ENCODE measurements at places on chromosomes 4 and X.

GRCh38 chr4:182748949-182749348, 168.2 kb downstream of the DCTD start:
- no peak for DNase-seq

DNA sequence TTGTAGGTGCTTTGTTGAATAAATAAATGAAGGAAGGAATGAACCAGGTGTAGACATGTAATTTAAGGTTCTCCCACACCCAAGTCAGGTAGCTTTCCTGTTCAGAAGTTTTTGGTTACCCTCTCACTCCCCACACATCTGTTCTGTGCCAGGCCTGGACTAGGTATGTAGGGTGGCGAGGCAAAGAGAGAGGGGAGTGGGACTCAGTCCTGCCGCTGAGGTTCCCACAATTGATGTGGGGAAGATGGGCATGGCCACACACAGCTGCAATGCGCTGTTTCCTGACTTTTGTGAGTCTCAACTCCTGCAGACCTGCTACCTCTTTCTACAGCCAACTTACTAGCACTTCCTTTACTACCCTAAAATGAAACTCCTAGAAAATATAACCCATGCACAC, 88.9 kb downstream of the RTL5 start:
- no peak for DNase-seq

DNA sequence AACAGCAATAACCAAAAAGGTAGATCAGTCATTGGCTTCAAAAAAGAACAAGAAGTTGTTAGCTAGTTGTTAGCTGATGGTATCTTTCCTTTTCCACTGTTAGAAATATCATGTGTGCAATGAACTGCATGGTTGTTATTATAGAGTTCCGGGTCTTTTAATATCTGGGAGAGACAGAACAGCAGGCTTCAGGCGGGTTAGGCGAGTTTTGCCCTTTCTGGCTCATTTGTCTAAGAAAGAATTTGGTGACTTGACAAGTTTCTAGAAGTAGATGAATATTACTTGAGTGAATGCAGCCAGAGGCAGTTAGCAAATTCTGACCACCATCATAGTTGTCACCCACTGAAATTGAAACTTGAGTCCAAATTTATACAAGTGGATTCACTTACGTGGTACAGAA, 88.9 kb upstream of the MID1 start:
- DNase-seq = no peak

- peak; percentile 26 for DNase-seq
Observed at GRCh38 chrX:71492231-71493065, 40.5 kb upstream of the OGT start.

DNA sequence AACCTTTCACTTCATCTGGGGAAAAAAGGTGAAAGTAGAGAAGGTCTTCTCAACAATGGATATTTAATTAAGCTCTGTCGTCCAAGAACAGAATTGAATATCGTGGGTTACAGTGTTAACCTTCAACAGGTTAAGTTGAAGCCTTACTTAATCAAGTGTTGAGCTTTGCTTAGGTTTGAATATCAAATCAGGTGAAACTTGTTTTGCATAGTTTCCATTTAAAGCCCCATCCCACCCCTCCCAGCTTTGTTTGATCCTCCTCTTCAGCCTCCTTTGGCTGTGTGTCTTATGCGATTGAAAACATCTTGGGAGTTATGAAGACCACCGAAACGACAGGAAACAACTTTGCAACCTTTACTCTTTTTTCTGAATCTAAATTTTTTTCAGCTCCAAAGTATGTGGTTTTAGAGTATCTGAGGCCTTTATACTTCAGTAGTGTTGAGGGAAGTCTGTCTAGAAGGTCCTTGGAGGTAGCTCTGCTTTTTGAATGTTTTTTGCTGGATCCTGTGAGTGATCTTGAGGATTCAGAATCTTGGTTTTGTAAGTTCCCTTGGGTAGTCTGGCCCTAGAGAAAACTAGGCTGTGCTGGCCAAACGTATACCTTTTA, 39.1 kb downstream of the MCUB start:
- no peak for DNase-seq

Measured in stimulated activated CD4-positive, alpha-beta T cell treated with anti-CD3 and anti-CD28 coated beads, Interleukin-12 subunit alpha, Interleukin-12 subunit beta, amount 100 ng/mL, for 4 hours (primary cell).